T-cell (primary cell): ENCODE measurements at places on chromosomes 3 and 15. TPM values are rescaled to one million over a fixed set of nuclear protein-coding genes. Genes with fewer than 3 reads are reported as not detected.

SYNPR gene
- not detected for total RNA-seq

ACTR8 gene
- 23.0 TPM for total RNA-seq

NPAP1 gene
- total RNA-seq = not detected

ZNF385D gene
- total RNA-seq = 0.35 TPM

GNAT1 gene
- total RNA-seq = not detected

SNTN gene
- total RNA-seq = not detected

SLC51A gene
- total RNA-seq = not detected
